ENCODE measurements at places on chromosomes 6 and 20. TPM values are rescaled to one million over a fixed set of nuclear protein-coding genes. Genes with fewer than 3 reads are reported as not detected.

- no peak for DNase-seq
Observed at GRCh38 chr20:22502731-22503191, 81.6 kb downstream of the FOXA2 start.

The TDRD6 gene
- 0.30 TPM for polyA plus RNA-seq

DNA sequence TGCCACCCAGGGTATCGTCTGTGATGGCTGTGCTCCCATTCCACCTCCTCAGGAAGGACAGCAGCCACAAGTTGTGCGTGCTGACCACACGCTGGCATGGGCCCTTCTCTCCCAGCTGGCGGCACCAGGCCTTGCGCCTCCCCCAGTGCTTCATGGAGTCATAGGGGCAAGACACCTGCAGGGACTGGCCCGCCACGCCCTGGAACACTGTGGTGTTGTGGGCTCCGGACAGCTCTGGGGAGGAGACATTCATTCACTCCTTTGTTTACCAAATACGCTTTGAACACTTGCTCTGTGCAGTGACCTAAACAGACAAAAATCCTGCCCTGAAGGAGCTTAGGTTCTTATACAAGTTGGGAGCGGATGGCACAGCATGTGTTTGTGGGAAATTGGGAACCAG, 1.5 kb downstream of the TREM2 start:
- DNase-seq: no peak

DNA sequence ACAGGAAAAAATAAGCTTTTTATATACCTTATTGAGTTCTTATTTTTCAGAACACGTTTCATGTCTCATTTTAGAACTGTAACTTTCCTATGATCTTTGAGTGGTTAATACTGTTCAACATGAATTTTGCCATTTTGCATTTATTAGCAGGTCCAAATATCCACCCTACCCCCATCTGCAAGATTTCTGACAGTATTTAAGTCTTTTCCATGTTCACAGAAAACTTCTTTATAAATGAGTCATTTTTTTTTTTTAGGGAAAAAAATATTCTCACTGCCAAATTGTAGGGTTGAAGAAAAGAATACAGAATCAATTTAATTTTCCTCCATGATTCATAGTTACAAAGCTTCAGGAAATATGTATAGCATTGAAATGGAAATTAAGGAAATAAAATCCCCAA, 101.8 kb downstream of the COL21A1 start:
- DNase-seq: no peak

The GSTA3 gene
- not detected for polyA plus RNA-seq

GRCh38 chr6:105851113-105851580, 235.0 kb upstream of the PRDM1 start:
- no peak for DNase-seq

GRCh38 chr6:93300661-93301060, 118.7 kb downstream of the EPHA7 start:
- DNase-seq: no peak

GRCh38 chr20:11045412-11046175, 371.8 kb upstream of the JAG1 start:
- DNase-seq: no peak

DNA sequence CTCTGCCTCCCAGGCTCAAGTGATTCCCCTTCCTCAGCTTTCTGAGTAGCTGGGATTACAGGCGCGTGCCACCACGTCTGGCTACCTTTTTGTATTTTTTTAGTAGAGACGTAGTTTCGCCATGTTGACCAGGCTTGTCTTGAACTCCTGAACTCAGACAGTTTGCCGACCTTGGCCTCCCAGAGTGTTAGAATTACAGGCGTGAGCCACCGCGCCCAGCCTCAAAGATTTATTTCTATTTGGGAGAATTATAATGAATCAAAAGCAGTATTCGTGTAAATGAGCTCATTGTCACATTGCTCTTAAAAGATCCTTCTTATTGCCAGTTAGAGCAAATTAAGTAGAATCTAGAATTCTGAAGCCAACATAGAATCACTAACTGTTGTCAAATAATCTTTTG, 9.4 kb upstream of the ZNF343 start:
- no peak for DNase-seq

The ANKRD66 gene
- polyA plus RNA-seq: 0.09 TPM

The KIAA0408 gene
- polyA plus RNA-seq: 1.0 TPM

DNA sequence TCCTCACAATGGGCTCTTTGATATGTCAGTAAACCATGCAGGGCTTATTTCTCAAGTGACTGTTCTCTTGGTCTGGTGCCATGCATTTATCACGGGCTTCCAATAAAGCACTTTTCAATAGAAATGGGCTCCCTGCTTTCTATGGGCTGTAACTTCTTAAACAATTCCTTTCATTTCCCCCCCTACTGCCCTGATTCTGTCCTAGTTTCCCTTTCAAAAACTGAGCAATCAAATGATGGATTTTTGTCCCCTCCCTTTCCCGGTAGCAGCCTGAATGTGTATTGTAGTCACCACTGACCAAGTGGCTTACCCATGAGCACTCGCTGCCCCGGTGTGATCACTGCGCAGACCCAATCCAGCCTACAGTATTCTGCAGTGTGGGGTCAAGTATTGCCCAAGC, 13.9 kb downstream of the RPS10 start:
- no peak for DNase-seq

- DNase-seq: no peak
Observed at GRCh38 chr20:62506791-62507190, 31.0 kb upstream of the GATA5 start.

The KIF25 gene
- polyA plus RNA-seq: 1.5 TPM

DNA sequence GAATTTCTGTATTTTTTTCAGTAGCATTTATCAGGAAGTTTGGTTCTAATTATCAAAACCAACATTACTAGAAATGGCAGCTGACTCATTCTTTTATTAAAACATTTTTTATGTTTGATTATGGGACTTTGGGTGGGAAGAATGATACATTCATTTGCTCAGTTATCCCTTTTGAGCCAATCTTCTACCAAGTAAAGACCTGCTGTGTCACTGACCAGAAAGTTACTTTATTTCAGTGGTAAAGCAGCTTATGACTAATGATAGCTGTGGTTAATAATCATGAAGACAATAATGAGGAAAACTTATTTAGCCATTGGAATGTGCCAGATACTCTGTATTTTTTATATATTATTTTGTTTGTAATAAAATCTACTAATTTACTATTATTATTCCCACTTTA, 142.3 kb downstream of the FARS2 start:
- DNase-seq: no peak

The SYNDIG1 gene
- polyA plus RNA-seq: 0.41 TPM

GRCh38 chr20:9112541-9113515, 43.9 kb downstream of the PLCB4 start:
- DNase-seq: no peak

GRCh38 chr6:51929934-51930574, 157.4 kb downstream of the PKHD1 start:
- no peak for DNase-seq

DNA sequence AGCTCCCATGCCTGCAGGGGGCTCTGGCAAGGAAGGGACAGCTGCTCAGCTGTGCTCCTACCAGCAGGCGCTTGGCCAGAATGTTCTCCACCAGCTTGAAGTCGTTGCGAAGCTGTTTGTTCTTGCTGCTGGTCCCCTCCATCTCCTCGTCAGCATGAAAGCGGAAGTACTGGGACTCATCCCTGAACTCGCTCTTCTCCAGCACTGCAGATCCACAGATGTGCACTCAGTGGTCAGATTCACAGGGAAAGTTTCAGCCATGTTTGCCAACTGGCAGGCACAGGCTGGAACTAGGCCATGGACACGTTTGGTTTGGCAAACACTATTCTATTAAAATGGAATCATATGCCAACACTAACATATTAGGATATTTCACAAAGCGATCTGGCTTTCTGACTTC, 167.9 kb downstream of the PREX1 start:
- no peak for DNase-seq

DNA sequence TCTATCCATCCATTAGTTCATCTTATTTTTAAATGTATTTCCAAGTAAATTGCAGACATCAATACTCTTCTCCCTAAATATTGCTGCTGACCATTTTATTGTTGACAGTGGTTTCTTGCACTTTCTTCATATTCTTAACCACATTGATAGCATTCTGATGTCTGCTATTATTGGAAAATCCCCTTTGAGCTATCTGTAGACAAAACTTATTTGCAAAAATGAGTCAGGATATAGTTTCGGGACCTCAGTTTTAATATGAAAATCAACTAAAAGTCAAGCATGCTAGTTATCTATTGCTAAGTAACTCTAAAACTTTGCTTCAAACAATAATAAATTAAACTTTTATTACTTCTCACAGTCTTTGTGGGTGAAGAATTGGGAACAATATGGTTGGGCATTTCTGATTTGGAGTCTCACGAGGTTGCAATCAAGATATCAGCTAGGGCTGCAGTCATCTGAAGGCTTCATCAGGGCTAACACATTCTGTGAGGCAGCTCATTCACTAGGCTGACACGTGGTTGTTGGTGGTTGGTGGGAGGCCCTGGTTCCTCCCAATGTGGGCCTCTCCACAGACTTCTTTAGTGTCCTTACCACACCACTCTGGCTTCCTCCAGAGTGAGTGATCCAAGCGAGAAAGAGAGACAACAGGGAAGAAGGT, 32.7 kb downstream of the CD109 start:
- DNase-seq: no peak

Measured in thymus (tissue), 14 donors.